ENCODE measurements at places on chromosomes 5 and 9.
A peak's percentile ranks its signal among the peaks of the same experiment; 100 is the strongest.

DNA sequence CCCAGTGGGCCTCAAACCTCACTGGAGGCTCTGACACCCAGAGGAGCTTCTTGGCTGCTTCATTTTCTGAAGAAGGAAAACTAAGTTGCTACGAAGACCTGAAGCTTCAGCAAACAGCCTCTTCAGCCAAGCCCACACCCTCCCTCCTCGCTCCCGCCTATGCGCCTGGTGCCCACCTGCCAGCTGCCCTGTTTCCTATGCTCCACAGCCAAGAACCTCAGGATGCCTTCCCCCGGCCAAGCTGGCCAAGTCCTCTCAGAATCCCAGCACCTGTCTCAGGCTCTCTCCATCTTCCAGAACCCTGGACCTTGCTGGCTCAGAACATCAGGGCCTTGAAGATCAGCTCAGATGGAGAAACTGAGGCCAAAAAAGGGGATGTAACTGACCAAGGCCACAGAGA, 60.4 kb downstream of the STK10 start:
- DNase-seq: no peak

GRCh38 chr9:135801070-135801469, 99.1 kb downstream of the KCNT1 start:
- DNase-seq: no peak

DNA sequence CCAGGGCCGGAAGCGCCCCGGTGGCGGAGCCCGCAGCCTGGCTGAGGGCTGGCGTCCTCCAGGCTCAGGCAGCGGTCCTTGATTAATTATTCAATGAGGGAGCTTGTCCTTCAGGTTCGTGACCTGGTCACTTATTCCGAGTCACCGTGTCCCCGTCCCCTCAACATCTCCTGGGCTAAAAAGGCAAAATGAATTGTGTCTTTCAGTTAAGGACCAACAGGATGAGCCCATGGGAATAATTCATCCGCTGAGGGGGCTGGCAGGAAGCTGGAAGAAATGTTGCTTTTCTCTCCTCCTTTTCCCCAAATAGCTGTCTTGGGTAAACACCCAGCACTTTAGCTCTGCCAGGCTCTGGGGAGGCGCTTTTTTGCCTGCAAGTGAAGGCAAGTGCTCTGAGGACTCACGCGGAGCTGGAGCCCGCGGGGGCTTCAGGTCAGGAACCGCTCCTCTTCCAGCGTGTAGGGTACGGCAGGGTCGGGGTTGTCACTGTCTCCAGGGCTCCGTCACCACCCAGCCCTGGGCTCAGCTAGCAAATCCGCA, 13.1 kb downstream of the KCNT1 start:
- DNase-seq: no peak

DNA sequence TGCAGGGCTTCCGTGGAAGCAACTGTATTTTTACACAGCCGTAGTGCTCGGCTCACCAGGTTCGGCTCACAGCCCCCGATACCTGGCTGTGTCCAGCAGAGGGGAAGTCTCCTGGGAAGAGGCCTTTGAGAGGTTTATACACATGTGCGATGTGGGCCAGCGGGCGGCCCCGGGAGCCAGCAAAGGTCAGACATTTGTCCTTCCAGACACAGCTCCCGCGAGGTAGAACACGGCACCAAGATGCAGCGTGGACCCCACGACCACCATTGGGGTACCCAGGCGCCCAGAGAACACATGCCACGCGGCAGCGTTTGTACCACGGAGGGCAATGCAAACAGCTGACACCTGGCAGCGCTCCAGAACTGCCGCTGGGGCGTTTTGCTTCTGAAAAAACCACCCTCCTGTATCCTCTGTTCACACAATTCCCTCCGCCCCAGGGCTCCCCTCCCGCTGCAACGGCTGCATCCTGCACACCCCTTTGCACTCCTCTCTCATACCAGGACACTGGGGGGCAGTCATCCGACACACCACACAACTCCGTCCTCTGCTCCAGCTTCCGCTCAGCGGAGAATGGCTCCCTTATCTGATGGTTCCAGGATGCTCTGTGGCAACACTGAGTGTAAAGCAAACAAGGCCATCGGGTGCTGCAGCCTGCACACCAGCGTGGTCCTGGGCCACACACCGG, 235.3 kb downstream of the SYK start:
- peak; percentile 59 for DNase-seq

- peak; percentile 14 for DNase-seq
Measured at GRCh38 chr5:76546497-76547102, 76.6 kb downstream of the F2RL2 start.
